ENCODE measurements at places on chromosomes 2 and 18.

- DNase-seq: no peak
These were observed 4.5 kb upstream of the SLC4A5 start for GRCh38 chr2:74347742-74348141.

- no peak for DNase-seq
These were observed 116.2 kb upstream of the STPG4 start for GRCh38 chr2:47271054-47272000.

DNA sequence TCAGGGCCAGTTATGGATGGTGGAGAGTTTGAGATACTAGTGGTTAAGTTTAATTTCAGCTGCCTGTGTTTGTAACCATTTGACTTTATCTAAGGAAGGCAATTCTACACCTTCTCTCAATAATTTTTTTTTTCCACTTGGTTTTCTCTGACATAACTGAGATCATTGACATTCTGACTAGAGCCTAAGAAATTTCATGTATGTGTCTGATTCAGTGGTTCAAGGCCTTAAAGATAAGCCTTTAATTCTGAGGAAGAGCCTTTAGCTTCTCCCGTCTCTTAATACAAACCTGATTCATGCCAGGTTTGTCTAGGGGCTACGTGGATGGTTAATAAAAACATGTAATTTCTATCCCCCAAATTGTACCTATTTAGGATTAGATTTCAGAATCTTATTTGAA lies 971.4 kb downstream of the DPP10 start:
- DNase-seq: no peak

- DNase-seq: no peak
These were observed 23.7 kb upstream of the MMADHC start for GRCh38 chr2:149611100-149611820.

DNA sequence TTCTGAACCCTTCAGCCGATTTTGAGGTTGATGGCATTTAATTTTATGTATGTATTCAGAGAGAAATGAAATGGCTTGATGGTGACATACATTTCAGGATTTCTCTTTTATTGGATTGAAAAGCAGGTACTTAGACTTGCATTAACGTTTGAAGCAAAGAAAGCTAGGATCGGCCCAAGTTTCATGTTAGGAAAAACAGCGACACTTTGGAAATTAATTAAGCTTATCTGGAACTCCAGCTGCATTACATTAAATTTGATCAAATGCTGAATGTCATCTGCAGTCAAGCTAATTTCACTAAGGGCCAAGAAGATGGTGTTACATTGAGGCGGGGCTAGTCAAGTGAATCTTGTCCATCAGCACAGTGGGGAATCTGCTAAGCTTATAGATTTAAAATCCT lies 441.8 kb downstream of the IRS1 start:
- no peak for DNase-seq

DNA sequence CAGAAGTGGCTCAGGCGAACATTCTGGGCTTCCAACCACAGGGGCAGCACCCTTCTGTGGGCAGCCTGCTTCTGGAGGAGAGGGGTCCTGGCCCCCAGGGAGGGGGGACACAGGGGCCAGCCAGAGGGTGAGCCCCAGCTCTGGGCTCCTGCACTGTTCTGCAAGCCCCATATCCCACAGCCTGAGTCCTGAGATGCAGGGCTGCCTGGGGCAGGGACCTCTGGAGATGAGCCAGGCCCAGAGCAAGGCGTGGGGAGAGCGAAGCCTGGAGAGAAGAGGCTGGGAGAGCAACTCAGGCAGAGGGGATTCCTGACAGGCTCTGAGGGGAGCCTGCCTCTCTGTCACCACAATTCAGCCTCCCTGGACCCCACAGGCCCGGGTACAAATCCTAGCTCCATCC lies 13.5 kb upstream of the PRSS56 start:
- no peak for DNase-seq

DNA sequence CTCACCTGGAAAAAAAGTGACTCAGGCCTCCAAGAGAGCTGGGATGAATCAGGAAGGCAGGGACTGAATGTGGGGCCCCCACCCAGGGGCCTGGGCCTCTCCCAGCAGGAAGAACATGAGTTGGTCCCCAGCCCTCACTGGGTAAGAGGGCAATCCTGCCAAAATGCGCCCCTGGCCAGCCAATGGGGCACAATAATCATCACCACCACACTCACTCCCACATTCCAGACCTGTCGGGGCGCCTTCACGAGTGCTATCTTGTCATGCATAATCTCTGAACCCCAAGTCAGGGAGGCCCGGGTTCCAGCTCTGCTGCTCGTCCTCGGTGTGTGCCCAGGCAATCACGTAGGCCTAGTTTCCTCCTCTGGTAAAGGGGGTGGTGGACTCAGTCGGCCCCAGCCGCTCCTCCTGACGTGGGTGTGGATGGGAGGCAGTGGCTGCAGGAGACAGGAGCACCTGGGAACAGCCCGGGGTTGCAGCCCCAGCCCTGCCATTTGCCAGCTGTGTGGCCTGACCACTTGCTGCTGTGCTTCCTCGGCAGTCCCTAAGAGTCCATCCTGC lies 115.1 kb downstream of the CYP26B1 start:
- no peak for DNase-seq

GRCh38 chr2:70047451-70047850 lies 39.8 kb upstream of the PCBP1 start:
- DNase-seq: peak; percentile 35

DNA sequence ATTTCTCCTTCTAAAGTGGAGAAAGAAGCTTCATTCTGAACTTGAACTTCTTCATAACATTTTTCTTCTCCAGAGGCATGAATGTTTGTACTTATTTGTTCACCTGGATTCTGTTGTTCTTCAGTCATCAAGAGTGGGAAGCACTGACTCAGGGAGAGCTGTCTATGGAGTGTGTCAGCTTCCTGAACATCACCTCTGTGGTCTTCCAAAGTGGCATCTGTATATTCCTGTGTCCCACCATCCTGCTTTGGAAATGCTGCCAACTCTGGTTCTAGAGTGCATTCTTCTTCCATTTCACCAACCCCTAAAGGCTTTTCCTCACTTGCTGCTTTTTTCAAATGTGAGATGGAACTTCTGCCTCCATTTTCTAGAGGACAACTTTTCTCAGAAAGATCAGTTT lies 59.5 kb downstream of the TTN start:
- no peak for DNase-seq

- no peak for DNase-seq
These were observed 113.7 kb downstream of the BARD1 start for GRCh38 chr2:214695789-214696188.

- no peak for DNase-seq
These were observed 27.9 kb upstream of the EPC2 start for GRCh38 chr2:148616662-148617061.

DNA sequence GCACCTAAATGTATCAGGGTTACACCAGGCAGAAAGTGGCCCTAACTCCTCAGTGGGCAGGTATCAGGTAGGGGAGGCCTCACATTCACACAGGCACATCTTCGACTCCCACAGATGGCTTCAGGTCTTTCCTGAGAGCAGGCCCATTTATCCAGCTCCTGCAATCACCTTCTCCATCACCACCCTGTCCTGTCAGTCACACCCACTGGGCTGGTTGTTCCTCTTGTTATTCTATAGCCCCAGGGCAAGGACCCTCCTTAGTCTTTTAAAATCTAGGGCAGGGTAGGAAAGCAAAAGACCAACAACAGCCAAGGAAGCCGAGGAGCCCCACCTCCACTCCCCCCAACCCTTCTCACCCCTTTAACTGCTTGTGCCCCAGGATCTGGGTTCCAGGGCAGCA lies 9.1 kb upstream of the HOXD4 start:
- no peak for DNase-seq
